Ecto neural progenitor cell (in vitro differentiated cells): ENCODE measurements at places on chromosomes 1 and 21.

GRCh38 chr1:41101076-41101475, 79.6 kb upstream of the SLFNL1 start:
- DNase-seq, result no peak

- no peak for DNase-seq
Measured at GRCh38 chr1:9438431-9439073, 100.7 kb upstream of the SLC25A33 start.

- peak; percentile 26 for DNase-seq
Measured at GRCh38 chr1:228902781-228903433, 167.6 kb downstream of the RHOU start.

- no peak for DNase-seq
Measured at GRCh38 chr21:45040739-45041138, 33.6 kb upstream of the ADARB1 start.

- no peak for DNase-seq
Measured at GRCh38 chr1:17168091-17168876, 36.6 kb upstream of the PADI1 start.

DNA sequence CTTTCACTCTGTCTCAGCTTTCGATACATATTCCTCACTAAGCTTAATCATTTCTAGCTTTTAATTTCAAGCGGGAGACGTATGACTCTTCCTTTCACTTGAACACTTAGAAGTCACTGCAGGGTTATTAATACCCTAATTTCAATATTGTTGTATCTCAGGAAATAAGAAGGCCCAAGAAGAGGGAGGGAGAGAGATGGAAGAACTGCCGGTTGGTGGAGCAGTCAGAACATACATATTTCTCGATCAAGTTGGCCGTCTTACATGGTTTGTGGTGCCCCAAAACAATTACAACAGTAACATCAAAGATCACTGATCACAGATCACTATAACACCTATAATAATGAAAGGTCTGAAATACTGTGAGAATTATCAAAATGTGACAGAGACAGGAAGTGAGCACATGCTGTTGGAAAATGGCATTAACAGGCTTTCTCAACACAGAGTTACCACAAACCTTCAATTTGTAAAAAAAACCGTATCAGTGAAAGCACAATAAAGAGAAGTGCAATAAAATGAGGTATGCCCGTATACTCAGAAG, 145.4 kb upstream of the HP1BP3 start:
- no peak for DNase-seq

GRCh38 chr1:1215080-1215676, 1.2 kb upstream of the TNFRSF4 start:
- no peak for DNase-seq

DNA sequence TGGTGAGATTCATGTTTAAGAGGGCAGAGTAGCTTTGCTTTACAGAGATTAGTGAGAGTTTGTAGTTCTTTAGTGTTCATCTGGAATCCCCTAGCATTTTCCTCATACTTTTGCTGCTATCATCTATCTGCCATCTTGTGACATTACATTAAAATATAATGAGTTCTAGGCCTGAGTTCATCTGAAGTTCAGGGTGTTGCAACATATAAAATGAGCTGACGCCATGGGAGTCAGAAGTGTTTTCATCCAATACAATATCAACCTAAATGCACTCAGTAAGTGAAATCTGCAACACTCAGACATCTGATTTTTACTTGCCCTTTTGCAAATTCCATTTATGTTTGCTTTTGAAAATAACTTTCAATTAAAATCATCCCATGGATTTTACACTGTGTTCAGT, 153.8 kb downstream of the NTNG1 start:
- no peak for DNase-seq

DNA sequence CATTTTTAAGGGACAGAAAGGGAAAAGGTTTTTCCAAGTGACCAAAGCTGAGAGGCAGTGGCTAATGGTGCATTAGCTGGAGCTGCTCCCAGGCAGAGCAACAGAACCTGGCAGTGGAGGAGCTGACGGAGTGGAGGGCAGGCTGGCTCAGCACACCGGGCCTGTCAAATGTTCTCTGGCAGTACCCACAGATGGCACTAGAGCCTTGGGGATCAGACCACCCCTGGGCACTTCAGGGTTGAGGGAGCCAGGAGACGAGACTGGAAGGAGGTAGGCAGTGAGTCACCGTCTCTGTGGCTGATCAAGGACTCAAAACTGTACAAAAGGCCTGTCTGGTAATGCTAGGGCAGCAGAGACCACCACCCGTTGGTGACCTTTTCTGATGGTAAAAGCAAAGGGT, 121.7 kb upstream of the KIAA0040 start:
- no peak for DNase-seq

GRCh38 chr1:24913616-24914225, 16.4 kb downstream of the RUNX3 start:
- DNase-seq, result no peak

DNA sequence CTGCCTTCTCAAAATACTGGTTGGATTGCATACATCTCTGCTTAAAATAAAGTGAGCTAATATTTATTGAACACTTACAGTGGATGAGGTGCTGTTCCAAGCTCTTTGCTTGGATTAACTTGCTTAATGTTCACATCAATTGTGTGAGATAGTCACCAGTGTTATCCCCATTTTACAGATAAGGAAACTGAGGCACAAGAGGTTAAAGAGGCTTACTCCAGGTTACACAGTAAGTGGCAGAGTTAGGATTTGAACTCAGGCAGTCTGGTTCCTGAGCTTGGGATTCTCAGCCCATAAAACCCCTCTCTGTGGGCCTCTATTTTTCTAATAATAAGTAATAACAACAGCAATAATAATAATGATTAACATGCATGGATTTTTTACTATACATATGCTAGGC, 13.6 kb upstream of the FAAH start:
- no peak for DNase-seq

GRCh38 chr1:93878501-93878888, 511 bp downstream of the DNTTIP2 start:
- DNase-seq, result no peak

- DNase-seq, result no peak
Measured at GRCh38 chr1:201731592-201731991, 97.4 kb upstream of the IPO9 start.

DNA sequence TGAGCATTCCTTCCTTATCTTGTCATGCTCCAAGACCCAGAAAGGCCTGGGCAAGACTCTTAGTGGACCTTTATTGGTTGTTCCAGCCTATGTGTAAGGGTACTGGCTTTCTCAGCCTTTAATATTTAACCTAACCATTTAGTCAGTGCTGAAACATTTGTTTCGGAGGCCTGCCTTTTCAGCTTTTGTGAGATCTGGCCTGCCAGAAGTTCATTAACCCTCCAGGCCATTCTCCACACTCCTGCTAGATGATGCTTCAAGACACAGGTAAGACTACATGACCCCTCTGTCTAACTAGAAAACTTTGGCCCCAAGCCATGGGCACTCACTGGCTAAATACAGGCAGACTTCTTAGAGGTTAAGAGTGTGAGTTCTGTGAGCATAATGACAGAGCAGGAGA, 138.4 kb upstream of the ZP4 start:
- DNase-seq, result no peak

DNA sequence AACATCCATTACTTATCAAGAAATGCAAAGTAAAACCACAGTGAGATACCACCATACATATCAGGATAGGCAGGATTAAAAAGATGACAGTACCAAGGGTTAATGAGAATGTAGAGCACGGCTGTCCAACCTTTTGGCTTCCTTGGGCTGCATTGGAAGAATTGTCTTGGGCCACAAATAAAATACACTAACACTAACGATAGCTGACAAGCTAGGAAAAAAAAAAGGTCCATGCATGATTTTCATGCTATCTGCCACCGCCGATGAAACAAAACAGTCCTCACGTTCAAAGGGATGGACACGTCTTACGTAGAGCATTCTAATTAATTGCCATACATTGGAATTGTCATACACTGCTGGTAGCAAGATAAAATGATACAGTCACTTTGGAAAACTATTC, 14.3 kb downstream of the BACH1 start:
- DNase-seq, result no peak

GRCh38 chr1:44239961-44240371, 26.7 kb downstream of the DMAP1 start:
- DNase-seq, result peak; percentile 71

GRCh38 chr1:161739865-161740566, 9.6 kb upstream of the DUSP12 start:
- no peak for DNase-seq

GRCh38 chr1:45317166-45317565, 9.5 kb upstream of the HPDL start:
- DNase-seq, result no peak

DNA sequence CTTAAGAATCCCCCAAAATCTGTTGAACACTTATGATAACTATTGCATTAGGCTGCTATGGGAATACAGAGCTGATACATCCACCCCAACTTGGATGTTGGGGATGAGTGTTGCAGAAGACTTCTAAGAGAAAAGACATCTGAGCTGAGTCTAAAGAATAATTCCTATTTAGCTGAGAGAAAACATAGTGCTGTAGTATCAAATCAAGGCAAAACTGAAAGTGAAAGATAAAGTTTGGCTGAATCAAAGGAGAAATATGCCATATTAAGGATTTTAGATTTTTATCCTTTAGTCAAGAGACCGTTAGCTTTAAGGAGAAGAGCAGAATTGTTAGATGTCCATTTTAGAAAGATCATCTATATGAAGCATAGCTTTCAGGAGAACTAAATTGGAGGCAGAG, 726.9 kb upstream of the PTBP2 start:
- DNase-seq, result no peak

DNA sequence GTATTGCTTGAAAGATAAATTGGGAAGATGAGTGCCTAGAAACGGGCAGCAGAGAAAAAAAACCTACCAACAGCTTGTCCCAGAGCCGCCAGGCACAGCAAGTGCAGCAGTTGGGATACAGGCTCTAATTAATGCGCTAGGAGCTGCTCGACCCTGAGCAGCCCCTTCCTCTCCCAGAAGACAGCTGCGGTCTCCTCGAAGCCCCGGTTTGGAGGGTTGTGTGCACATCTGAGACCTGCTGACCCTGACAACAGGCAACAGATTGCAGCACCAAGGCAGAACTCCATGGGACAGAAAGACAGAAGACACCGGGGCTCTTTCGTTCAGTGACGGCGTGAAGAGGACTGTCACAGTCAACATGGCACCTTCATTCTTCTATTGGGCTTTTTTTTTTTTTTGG, 101.4 kb downstream of the TSEN15 start:
- DNase-seq, result no peak

DNA sequence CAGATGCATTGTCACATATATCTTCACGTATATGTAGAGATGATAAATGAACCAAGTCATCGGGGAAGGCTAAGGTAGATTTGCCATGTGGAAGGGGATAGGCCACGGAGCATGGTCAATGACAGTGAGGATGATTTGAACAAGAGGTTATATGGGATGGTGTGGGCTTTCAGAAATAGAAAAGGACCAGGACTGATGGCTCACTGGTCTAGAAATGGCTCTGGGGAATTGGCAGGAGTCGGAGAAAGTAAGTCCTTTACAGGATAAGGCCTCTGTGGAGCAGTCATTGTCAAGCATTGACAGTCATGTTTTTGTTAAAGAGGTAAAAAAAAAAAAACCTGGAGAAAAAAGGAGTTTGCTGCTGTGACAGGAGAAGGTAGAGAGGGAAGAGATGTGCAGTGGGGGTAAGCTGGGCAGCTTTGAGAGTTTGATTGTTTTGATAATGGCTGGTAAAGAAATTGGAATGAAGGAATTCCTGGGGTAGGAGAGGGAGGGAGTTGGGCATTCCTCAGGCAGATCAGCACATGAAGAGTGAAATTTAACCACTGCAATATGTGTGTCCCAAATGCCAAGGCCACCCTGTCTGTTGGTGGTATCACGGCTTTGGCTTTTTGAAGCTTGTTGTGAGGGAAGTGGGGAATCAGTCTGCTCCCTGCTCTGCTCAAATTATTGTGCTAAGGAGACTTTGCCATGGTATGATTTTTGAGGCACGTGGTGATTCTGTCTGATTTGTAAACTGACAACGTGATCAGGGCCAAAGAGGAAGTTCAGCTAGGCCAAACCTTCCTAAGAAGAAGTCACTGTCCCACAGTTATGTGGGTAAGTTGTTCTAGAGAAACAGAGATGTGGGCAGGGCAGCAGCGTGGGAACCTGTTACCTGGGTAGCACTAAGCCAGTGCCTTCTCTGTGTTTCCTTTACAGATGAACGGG, 26.0 kb downstream of the MACF1 start:
- DNase-seq, result no peak

GRCh38 chr1:167110586-167110985, 16.7 kb downstream of the STYXL2 start:
- DNase-seq, result no peak

- no peak for DNase-seq
Measured at GRCh38 chr1:205693421-205693991, 13.2 kb upstream of the SLC45A3 start.

- DNase-seq, result no peak
Measured at GRCh38 chr1:206021008-206021625, 2.6 kb downstream of the CTSE start.

DNA sequence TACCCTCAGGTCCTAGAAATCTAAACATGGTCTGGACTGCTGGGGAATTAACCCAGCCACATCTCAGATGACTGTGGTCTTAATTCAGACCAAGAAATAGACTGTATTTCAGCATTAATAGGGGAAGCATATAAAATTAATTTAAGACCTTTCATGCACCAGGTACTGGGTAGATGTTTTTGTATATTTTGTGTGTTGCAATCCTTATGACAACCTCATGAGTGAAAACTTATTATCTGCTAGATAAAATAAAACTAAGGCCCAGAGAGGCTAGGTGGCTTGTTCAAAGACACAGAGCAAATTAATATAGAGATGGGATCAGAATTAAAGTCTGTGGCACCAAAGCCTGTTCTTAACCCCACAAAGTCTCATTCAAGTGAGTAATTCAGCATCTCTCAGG, 40.1 kb downstream of the OPTC start:
- no peak for DNase-seq

DNA sequence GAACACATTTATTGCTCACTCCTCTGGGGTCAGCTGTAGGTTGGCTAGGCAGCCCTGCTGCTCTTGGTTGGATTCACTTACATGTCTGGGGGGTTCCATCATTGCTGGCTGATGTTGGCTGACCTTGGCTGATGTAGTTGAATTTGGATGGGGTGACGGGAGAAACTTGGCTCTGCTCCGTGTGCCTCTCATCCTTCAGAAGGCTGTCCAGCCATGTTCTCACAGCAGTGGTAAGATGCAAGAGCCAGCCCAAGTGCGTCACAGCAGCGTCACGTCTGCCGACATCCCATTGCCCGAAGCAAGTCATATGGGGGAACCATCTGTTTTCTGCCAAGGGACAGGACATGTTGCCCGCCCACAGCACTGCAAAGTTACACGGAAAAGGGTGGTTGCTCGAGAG, 613.5 kb downstream of the MATN1 start:
- no peak for DNase-seq

DNA sequence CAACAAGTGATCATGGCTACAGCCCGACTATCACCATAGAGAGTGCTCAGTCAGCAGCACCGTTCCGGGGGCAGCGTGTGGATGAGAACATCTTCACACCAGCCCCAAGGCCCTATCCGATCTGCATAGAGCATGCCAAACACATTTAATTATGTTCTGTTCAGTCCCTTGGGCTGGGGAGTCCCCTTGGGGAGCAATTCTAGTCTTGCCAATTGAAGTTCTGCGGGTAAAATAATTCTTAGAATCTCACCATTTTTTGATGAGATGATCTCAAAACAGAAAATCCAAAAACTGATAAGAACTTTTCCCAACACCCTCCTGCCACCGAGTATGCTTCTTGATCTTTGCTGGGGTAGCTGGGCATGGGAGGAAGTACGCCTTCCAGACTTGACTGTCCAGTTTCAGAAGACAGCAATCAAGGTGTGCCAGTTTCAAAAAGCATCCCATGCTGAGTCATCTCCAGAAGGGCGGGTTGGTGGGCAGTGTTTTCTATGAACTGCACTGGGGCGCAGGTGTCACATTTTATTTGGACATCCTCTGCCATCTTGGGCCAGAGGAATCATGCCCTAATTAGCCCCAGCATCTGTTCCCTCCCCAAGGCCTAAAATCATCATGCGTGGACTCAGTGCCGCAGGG, 20.8 kb upstream of the PTPRF start:
- DNase-seq, result no peak
